CD8-positive, alpha-beta memory T cell (primary cell): ENCODE measurements at places on chromosomes 7 and 10. TPM values are rescaled to one million over a fixed set of nuclear protein-coding genes. Genes with fewer than 3 reads are reported as not detected.

DNA sequence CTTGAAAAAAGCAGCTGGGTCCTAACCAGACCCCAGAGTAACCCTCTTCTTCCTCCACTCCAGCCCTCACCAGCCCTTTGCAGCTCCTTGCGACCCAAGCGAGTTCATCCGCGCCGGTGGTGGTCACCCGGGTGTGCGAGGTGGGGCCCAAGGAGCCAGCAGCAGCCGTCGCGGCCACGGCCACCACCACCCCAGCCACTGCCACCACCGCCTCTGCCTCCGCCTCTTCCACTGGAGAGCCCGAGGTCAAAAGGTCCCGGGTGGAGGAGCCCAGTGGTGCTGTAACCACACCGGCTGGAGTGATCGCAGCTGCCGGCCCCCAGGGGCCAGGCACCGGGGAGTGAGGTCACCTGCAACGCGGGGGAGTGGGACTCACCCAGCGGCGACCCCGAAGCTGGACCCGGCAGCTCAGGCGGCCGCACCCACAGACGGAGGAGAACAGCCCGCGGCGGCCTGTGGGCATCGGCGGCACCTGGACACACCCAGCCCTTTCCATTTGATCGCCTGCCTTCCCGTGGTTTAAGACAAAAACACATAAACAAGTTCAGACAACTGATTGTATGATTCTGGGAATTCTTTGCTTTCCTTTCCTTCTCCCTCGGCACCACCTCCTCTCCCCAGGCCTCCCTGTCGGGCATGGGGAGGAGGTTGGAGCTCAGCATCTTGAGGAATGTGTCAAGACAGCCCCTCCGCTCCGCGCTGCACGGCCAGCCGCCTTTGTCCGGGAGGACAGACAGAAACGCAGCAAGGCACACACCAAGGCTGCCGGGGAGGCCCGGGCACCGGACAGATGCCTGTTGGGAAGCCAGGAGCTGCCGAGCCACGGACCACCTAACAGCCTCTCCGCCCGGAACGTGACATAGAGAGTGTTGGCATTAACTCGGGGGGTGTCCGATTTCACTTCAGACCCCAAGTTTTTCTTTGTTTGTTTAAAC is 13.0 kb upstream of the AP5Z1 start:
- no peaks in the 10 kb centered on the region for H3K4me1 ChIP-seq
- no peak for DNase-seq
- no peaks in the 10 kb centered on the region for H3K27me3 ChIP-seq
- no peak overlapping the region for H3K4me3 ChIP-seq
- peaks cover 28% of the 10 kb centered on the region for H3K36me3 ChIP-seq
- H3K27ac ChIP-seq: no peak overlapping the region

- no peak overlapping the region for H3K4me3 ChIP-seq
- H3K27me3 ChIP-seq: no peaks in the 10 kb centered on the region
- DNase-seq: no peak
- H3K4me1 ChIP-seq: no peaks in the 10 kb centered on the region
- H3K36me3 ChIP-seq: no peaks in the 10 kb centered on the region
- no peak overlapping the region for H3K27ac ChIP-seq
These were observed 192.5 kb downstream of the EBF3 start for GRCh38 chr10:129771576-129771975.

VWDE gene
- total RNA-seq: 0.55 TPM

MCM10 gene
- total RNA-seq: 71.3 TPM
